ENCODE measurements at places on chromosomes 4 and X.

- no peak for DNase-seq
Measured at GRCh38 chrX:8405631-8406030, 59.0 kb upstream of the VCX3B start.

DNA sequence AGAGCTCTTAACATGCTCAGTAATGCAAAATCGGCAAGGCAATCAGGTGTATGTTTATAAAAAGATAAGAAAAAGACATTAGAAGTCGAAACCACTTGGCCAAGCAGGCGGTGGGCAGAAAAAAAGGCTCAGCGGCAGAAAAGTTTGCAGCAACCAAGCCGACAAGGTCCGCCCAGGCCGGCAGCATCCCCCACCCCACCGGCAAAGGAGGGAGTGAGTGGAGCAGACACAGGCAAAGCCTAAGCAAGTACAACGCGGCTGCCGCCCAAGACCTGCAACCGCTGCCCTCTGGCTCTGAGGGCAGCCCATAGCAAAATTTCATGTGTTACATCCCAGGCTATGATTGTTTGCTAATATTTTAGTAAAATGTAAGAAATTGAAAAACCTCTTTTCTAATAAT, 125.4 kb upstream of the ZCCHC13 start:
- DNase-seq: no peak

DNA sequence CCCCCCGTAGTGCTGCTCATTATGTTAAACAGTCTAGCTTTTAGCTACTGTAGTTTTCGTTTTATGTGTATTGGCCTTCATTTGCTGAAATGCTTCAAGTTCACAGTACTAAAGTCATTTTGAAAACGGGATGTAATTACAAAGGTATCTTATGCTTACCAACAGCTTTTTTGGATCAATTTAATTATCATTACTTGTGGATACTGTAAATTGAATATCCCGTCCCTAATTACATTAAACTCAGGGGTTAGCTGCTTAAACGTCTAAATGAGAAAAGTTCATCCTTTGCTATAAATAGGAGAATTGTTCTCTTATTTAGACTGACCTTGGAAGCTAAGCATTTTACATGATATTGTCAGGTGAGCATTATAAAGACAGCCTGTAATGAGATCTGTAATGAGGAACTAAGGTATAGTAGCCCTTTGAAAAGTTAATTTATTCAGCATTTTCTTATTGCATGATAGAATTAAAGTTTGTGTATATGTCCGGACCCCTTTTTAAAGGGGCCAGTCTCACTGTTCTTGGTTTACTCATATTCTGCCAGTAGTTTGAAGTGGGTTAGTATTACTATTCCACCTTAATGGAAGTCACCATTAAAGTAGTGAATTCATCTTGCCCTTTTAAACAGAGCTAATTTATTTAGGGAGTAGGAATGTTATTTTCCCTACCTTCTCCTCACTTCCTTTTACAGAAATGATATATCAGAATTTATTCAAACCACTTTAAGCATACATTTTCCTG, 252.6 kb downstream of the TENM3 start:
- DNase-seq: no peak

DNA sequence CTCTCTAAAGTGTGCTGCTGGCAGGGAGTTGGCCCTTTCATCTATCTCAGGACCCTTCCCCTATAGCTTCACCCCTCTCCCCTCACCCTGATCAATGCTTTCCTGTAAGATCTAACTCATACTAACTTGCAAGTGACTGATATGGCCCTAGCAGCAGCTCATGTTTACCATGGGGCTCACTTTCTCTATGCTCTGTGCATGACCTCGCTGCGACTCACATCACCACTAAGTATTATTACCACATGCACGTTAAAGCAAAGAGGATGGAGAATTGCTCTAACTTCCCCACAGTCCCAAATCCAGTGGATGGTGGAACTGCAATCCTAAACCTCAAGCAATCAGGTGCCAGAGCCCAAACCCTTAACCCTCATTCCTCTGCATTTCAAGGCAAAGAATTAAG, 626.6 kb downstream of the MID1IP1 start:
- DNase-seq: peak; percentile 9

- DNase-seq: peak; percentile 33
Measured at GRCh38 chr4:48017108-48017571, 568 bp downstream of the NIPAL1 start.

GRCh38 chr4:108492816-108493595, 127.4 kb upstream of the RPL34 start:
- DNase-seq: no peak

- peak; percentile 49 for DNase-seq
Measured at GRCh38 chrX:34656842-34657725, at the start of gene TMEM47. TSS of gene TMEM47 (minus strand) at chrX:34657285. CDS start at chrX:34657029, 256 bp downstream.

DNA sequence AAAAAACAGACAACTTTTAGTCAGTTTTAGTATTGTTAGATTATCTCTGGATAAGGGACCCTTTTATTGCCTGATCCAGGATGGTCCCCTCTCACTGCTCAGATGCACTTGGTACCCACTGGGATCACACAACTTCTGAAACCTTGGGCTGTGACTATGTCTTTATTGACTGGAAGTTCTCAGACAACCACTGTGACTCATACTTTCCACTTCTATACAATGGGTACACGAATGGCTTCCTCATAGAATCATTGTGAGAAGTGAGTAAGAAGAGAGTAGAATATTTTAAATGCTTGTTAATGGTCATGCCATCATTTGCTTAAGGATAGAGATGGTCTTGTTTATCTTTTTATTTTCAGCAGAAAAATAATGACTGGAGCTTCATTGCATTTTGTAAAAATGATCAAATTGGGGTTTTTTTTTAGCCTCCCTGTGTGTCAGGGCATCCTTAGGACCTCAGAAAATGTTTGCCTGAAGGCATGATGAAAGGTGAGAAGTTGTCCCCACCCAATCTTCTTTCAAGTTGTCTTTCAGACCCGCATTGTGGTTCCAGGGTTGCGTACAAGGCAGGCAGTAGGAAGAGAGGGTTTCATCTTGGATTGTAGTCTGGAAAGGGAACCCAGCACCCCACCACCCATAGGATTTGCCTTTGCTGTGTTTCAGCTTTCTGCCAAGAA, 115.1 kb downstream of the CPEB2 start:
- DNase-seq: peak; percentile 18

Data from RCC 7860 (cell line).